Activated CD4-positive, alpha-beta T cell treated with anti-CD3 and anti-CD28 coated beads, Interleukin-2, Interleukin-4, amounts not matched to agents 100 ng/mL and 50 ng/mL, durations not matched to agents 16 hours and 8 hours (primary cell): ENCODE measurements at places on chromosomes 12 and 14.

GRCh38 chr12:92988622-92989130 is 59.6 kb upstream of the EEA1 start:
- no peak for DNase-seq

- DNase-seq = no peak
These were observed 23.3 kb downstream of the PAX9 start for GRCh38 chr14:36684946-36685345.

GRCh38 chr12:78519422-78519821 is 345.2 kb upstream of the SYT1 start:
- no peak for DNase-seq

GRCh38 chr12:104115587-104115975 is 22.4 kb downstream of the NFYB start:
- DNase-seq = no peak

GRCh38 chr14:100261621-100262020 is 22.7 kb downstream of the YY1 start:
- peak; percentile 78 for DNase-seq

DNA sequence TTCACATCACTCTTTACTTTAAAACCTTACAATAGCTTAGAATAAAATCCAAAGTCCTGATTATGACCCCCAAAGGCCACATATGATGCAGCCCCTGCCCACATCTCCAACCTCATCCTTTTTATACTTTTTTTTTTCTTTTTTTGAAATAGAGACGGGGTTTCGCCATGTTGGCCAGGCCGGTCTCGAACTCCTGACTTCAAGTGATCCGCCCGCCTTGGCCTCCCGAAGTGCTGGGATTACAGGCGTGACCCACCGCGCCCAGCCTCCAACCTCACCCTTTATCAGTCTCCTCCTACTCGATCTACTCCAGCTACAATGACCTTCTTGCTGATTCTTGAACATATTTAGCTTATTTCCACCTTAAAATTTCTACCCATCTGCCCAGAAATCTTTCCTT is 1.2 kb upstream of the MAPKAPK5 start:
- DNase-seq = no peak

GRCh38 chr14:88225721-88226120 is 97.3 kb downstream of the KCNK10 start:
- no peak for DNase-seq

- DNase-seq = peak; percentile 96
These were observed at the start of gene GAPDH for GRCh38 chr12:6533923-6534694. Gene GAPDH, plus strand, starts transcription at chr12:6534517. Its CDS starts 316 bp downstream, at chr12:6534833.

DNA sequence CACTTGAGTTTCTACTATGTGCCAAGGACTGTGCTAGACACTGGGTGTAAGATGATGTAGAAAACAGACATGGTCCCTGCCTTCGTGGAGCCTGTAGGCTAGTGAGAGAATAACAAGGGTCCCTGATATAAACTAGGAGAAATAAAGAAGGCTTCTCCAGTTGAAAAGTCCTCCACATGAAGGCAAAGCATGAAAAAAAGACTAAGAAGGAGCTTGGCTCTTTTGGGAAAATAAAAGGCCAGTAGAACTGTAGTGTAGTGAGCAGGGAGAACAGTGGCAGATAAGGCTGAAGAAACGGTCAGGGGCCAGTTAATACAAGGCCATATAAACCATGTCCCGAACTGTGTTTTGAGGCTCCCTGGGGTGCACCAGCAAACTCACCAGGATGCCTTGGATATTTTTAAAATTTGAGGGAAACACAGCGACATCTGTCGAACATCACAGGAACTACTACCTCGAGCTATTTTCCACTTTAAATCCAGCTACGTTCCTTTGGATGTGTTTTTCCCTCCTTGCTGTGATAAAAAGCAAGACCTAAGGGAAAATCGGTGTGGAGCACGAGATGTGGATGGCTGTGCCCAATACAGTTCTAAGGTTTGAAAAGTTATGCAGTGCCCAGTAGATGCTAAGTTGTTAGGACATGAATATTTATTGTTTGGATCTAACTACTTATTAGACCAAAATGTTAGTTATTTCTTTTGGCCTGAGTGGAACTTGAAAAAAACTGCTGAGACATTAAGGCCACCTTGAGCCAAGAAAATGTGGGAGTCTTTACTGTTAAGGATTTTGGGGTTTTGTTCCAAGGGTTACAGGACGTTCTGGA is 8.5 kb upstream of the CFL2 start:
- peak; percentile 38 for DNase-seq

GRCh38 chr14:44403193-44403592 is 103.9 kb downstream of the FSCB start:
- DNase-seq = no peak

DNA sequence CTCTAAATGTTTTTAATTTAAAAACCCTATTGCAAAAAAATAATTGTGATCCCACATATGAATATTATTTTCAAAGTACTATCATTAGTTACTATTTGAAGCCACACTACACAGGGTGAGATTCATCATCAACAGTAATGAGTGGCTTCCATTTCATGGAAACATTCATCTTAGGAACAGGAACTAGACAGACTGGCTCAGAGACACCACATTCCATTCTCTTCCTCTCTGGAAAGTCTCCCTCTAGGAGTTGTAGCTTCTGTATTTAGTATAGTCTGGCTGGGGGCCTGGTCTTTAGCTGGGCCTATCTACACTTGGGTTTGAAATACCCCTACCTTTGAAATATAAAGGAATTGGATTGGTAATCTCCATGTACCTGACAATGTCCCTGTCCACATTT is 6.2 kb upstream of the VDR start:
- DNase-seq = no peak

GRCh38 chr14:34536951-34537676 is 2.4 kb downstream of the EAPP start:
- no peak for DNase-seq

DNA sequence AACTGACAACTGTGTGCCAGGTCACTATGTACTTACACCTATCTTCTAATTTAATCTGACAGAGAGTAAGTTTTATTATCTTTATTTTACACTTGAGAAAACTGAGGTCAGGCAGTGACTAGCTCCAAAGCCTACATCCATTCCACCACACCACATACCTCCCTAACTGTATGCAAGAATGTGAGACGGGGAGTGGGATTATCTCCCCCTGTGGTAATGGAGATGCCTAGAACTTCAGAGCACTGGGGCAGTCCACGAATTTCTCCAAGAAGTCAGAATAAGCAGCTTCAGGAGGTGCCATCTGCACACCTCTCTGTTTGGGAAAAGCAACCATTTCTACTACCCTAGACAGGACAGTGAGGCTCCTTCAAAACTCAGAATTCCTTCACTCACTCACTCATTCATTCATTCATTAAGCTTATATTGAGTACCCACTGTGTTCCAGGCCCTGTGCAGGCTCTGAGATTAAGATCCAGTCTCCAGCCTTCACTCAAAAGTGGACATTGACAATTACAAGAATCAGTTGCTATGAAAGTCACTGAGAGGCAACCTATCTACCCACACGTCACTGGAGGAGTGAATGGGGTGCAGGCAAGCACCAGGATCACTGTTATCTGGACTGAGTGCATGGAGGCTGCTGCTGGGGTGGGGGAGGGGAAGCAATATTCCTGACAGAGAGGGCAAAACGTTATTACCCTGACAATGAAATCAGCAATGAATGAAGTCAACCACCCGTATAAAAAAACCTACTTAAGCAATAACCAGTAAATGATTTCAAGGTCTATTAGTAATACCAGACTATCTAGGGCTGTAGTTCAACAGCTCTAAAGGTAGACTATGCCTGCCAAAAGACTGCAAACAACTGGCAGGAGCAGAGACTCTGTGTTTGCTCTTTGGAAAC is 18.0 kb downstream of the SLC7A7 start:
- DNase-seq = no peak

GRCh38 chr12:52033446-52034140 is 17.6 kb upstream of the NR4A1 start:
- DNase-seq = no peak

DNA sequence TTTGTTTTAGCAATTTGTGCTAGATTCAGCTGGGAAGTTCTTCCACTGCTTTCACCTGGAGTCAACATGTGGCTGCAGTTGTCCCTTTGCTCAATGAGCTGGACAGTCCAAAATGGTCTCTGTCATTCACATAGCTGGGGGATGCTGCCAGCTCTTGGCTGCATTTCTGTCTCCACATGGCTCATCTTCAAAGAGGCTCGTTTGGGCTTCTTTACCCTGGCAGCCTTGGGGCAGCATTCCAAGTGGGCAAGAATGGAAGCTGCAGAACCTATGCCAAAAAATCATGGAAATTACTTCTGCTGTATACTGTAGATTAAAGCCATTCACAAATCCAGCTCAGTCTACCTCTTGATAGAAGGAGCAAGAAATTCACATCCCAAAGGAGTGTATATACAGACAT is 199.1 kb downstream of the SLC5A8 start:
- no peak for DNase-seq

GRCh38 chr12:75444429-75445136 is 36.0 kb upstream of the GLIPR1 start:
- DNase-seq = no peak

GRCh38 chr12:67804168-67804567 is 155.6 kb downstream of the DYRK2 start:
- peak; percentile 88 for DNase-seq

- peak; percentile 71 for DNase-seq
These were observed 103.8 kb upstream of the ETV6 start for GRCh38 chr12:11545484-11546330.

DNA sequence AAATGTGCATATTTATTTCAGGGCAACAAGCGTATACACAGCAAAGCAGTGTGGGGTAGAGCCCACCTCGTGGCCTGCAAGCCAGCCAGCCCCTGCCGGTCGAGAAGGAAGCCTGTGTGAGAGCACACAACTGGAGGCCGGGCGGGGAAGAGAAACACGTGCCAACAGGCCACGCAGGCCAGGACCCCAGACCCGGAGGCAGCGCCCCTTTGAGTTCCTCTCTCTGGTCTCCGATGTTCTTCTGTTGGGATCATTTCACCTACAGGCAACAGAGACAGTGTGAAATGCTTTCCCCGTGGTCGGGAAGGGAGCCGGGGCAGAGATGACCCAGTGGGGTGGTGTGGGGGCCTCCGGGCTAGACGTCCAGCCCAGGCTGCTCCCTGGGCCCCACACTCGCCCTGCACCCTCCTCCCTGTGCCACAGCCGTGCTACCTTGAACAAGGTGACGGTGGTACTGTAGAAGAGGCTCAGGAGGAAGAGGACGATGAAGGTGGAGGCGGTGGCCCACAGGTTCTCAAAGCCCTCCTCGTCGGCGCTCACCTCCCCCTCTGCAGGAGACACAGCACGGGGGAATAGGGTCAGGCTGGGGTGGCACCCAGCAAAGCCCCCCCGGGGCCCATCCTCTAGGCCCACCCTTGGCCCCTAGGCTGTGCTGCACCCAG is 325.5 kb downstream of the TMEM121 start:
- no peak for DNase-seq

DNA sequence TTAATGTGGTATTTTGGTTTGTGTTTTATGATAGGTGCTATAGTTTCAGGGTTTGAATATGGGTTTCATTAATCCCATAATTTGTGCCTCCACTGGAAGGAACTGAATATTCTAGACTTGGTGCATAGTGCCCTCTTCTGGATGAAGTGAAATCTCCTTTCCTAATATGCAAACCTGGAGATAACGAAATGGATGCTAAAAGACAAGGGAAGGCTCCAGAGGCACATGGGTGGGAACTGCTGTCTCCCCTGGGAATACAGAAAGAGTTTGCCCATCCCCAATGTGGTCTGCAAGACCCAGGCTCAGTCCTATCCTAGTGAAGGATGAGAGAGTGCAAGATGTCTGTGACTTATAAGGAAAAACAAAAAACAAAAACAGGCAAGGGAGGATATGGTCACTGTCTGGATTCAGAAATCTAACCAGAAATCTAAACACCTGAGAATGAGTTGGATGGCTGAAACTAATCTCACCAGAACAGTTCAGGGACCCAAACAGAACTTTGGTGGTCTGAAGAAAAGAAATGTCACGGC is 142.3 kb upstream of the TMPO start:
- DNase-seq = peak; percentile 51

DNA sequence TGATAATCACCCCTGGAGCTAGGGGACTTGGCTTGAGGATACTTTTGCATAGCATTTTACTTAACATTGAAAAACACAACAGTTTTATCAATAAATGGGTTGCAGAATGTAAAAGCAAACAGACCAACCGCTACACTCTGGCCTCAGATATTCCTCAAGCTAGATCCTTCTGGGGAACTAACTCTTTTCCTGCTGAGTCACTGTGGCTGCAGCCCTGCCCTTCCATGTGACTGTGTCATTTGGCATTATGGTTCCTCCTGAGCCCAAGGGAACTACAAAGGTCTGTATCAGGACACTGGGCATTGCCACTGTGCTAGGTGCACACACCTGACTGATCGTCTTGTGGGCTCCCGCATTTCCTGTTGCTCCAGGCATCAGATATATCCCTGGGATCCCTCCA is 56.6 kb downstream of the TTC9 start:
- DNase-seq = no peak
